AG10803 (cell line): ENCODE measurements at places on chromosomes 13 and 19.
A peak's percentile ranks its signal among the peaks of the same experiment; 100 is the strongest.

DNA sequence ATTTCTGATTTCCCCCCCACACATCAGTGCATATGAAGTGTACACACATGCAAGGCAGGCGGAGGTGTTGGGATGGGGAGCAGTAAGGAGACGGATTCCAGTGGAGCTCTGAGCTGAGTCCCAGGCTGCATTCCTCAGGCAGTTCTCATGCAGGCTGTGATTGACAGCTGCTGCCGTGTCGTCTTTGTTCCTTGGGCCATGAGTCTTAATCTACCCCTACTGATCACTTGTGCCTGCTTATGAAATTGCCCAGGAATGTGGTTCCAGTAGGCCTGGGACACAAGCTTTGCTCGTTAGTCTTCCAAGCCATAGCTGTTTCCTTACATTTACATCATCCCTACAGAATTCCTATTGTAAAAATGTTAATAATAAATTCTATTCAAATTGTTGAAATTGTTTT lies 1241.9 kb downstream of the UQCRFS1 start:
- DNase-seq = peak; percentile 85

- DNase-seq = no peak
Observed at GRCh38 chr19:38836159-38836982, 4.8 kb upstream of the ECH1 start.

DNA sequence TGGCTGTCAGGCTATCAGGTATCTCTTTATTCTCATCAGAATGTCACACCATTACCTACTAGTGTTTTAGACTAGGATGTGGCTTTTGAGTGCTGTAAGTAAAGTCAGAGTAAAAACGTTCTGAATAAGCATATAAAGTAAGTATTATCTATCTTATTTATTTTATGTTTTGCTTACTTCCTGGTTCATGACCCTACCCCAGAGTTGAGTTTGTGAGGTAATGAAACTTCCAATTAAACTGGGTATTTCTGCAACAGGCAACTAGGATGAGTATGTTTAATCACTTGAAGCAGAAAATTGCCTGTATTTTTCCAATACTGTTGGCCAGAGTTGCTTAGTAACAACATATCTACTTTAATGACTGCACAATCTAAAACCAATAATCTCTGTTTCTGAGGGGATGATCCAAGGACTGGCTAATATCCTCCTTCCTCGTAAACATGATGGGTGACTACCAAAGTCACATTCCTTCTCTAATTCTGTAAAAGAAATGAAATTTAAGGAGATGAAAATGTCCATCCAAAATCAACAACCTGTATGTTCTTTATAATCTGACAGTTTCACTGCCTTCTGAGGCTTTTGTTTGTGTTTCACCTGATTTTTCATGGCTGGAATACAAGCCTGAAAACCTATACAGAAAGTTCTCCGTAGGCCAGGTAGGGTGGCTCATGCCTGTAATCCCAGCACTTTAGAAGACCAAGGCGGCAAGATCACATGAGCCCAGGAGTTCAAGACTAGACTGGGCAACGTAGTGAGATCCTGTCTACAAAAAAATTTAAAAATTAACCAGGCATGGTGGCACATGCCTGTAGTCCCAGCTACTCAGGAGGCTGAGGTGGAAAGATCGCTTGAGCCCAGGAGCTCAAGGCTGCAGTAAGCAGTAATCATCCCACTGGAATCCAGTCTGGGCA lies 83.1 kb downstream of the ABCC4 start:
- DNase-seq = no peak

DNA sequence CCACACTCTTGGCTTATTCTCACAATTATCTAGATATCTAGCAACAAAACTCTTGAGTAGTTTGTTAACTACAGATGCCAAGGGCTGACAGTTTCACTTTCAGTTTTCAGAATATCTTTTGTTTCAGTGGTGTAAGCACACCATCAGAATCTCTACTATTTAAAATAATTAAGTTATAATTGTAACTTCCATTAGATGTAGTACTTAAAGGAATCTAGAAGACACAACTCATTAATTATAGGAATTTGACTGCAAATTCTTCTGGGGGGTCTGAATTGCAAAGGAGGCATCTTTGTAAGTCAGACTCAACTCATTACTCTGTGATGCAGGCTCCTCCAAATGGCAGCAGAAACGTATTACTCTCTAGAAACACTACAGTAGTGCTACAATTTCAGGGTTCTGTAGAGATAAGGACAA lies 44.9 kb upstream of the USPL1 start:
- peak; percentile 54 for DNase-seq

- DNase-seq = no peak
Observed at GRCh38 chr19:14433554-14434501, 722 bp downstream of the PKN1 start.

GRCh38 chr13:108924134-108924533 lies 294.7 kb downstream of the MYO16 start:
- no peak for DNase-seq

DNA sequence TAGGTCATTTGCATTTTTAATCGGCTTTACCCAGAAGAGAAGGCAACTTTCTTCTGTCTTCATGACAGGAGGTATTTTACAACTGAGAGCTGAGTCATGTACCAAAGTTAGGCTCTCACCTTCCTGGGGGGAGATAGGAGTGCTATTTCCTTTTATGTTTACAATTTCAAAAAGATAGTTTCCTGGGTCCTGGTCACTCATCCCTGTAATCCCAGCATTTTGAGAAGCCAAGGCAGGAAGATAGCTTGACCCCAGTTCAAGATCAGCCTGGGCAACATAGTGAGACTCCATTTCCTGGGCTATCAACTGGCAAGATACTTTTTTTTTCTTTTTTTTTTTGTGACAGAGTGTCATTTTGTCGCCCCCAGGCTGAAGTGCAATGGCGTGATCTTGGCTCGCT lies 7.6 kb downstream of the LYPD3 start:
- no peak for DNase-seq

DNA sequence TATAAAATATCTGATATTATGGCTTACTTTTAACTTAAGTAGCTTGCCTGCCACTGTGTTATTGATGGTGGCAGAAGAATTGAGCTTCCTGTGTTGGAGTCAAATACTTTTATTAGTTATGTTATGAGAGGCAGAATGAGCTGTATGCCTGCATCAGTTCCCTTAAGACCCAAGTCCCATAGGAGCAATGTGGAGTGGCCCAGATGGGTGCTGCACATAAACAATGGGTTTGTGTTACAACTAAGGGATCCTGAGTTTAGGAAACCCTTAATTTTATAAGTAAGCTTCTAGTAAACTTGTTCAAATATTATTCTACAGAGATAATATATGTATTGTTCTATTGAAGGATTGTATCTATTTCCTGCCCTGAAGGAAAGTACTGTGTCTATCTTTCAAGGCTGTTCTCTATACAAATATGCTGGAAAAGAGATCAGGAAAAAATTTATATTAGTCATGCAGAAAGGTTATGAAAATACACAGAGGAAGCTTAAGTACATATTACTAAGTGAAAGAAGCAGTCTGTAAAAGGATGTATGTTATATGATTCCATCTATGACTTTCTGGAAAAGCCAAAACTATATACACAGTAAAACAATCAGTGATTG lies 2018.0 kb upstream of the PCDH20 start:
- no peak for DNase-seq

DNA sequence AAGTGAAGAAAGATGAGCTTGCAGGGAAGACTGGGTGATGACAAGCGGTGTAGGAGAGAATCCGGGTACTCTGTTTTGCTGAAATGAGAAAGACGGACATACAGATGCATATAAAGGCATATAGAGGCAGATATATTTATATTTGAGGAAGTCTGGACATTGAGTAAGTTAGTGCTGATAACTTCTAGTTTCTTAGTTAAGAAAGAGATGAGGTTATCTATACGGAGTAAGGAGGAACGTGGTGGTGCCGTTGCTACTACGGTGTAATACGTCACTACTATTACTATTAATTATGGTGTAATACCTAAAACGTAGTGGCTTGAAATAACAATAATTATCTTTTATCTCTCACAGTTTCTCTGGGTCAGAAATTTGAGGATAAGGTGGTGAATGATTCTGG lies 9.8 kb upstream of the CPB2 start:
- no peak for DNase-seq

DNA sequence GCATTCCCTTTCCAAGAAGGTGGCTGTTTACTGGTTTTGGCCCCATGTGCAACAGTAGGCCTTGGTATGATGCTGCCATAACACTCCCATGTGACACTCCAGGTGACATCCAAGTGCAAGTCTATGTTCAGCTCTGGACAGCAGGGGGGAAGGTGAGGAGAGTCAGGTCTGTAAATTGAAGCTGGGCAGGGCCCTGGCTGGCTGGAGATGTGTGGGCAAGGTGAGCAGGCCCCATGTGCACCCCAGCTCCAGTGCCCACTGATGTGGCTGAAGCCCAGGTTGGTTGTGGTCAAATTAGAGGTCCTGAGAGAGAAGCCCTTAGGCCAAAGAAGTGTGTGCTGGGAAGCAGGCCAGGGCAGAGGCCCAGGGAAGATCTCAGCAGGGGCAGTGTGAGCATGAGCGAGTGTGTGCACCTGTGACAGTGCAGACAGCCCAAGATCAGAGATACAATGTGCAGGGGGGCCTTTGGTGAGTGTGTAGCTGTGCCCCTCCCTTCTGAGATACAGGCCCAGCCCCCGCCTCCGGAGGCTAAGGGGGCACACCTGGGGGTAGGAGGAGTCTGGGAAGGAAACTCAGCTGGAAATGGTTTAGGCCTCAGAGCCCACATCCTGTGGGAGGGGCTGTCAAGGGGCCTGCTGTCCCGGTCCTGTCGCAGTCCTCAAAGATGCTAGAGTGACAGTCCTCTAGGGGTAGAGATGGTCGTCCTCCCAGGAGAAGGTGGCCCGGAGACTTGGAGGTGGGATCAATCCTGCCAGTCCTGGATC lies 18.6 kb downstream of the DEDD2 start:
- no peak for DNase-seq

DNA sequence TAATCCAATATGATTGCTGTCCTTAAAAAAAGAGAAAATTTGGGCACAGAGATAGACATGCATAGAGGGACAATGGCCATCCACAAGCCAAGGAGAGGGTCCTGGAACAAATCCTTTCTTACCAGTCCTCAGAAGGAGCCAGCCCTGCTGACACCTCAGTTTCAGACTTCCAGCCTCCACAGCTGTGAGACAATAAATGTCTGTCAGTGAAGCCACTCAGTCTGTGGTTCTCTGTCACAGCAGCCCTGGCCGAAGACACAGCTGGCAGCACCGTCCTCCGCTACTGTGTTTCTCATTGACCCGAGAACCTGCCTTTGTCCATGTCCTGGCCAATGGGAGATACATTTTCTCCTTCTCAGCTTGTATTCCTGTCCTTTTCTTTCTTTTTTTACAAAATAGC lies 207.9 kb downstream of the TM9SF2 start:
- DNase-seq = no peak

DNA sequence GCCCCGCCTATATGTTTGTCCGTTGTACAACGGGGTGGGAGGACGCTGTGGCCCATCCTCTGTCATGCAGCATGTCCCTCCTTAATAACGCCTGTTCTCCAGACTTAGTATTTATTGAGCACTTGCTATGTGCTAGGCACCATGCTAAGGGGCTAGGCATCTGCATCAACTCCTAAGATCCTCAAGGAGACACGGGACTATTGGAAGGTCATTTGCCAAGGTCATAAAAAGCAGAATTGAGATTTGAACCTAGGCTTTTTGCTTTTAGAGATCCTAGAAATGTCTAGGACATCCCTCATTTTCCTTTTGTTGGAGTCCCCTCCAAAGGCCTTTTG lies 1.8 kb upstream of the MAST1 start:
- no peak for DNase-seq

- peak; percentile 91 for DNase-seq
Observed at GRCh38 chr19:42270346-42271044, 1.4 kb downstream of the CIC start.

GRCh38 chr13:78032132-78032531 lies 113.5 kb upstream of the EDNRB start:
- no peak for DNase-seq

DNA sequence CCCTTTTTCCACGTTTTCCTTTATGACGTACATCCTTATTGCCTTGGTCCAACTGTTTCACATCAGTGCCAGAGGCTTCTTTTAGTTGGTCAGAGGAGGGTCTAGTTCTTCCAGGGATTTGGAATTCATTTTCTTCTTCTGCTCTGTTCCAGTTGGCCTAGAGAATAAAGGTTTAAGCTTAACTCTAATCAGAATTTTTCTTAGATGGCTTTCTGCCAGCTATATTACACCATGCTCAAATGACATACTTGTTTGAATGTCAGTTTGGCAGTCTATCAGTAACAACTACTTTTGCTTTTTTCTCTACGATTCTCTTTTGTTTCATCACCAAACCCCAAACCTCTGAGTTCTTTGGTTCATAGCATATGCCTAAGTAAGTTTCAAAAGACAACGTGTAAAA lies 16.8 kb downstream of the SPART start:
- no peak for DNase-seq

DNA sequence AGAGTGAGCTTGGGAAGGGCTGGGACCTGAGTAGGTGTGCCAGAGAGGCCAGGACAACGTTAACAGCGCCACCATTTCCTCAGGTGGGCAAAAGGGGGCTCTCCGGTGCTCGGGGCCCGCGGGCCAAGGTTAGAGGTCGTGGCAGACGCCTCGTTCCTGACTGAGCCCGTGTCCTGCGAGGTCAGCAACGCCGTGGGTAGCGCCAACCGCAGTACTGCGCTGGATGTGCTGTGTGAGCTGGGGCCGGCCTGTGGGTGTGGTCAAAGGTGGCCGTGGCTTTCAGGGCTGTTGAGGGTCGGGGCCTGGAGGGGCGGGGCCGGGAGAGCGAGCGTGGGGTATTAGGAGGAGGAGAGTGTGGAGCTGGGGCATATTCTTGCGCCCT lies 3.7 kb downstream of the KIRREL2 start:
- DNase-seq = no peak

DNA sequence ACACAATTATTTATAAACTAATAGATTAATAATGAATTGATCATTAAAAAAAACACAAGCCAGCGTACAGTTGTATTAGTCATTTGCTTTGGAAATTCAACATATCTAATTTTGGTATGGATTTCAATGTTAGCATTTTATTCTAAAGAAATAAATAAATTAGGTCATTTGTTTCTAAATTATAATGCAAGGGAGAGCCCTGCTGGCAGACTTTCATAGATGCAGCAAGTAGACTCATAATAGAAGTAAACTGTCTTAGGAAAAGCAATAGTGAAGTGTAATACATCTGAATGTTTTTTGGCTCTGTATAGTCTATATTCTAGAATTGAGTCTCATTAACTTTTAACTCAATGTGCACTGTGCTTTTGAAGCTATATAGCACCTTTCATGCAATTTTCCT lies 982.4 kb upstream of the MIR17HG start:
- DNase-seq = peak; percentile 7

GRCh38 chr13:41706152-41706551 lies 248.8 kb downstream of the RGCC start:
- peak; percentile 27 for DNase-seq

GRCh38 chr19:35650581-35650980 lies 2.5 kb downstream of the COX6B1 start:
- DNase-seq = no peak
